ENCODE measurements at places on chromosomes 3 and 15.
A peak's percentile ranks its signal among the peaks of the same experiment; 100 is the strongest.

DNA sequence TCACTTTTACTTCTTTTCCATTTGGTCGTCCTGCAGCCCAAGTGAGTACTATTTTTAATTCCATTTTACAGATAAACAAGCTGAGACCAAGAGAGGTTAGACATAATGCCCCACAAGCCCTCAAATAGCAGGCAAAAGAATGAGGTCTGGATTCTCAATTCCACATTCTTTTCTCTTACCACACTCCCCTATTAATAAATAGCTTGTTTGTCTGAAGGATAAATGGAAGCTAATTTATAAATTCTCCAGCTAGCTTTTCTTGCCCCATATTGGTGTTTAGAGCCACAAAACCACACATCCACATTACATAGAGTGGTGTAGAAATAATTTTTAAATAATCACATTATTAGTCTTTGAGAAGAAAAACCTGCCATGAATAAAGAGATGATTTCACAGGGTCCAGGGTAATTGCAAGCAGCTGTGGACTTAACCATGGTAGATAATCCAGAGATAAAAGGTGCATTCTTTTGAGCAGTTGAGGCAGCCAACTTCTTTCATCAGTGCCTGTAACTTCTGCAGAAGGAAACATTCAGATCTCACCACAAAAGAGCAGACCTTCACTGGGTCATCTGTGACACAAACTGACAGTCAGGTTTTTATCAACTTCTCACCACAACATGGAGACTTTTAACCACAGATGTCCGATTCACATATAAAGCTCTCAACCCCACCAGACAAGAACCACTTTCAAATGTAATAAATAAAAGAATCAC, 313.4 kb upstream of the STT3B start:
- DNase-seq = no peak

- DNase-seq = no peak
These were observed 11.8 kb upstream of the P2RY1 start for GRCh38 chr3:152823173-152823572.

DNA sequence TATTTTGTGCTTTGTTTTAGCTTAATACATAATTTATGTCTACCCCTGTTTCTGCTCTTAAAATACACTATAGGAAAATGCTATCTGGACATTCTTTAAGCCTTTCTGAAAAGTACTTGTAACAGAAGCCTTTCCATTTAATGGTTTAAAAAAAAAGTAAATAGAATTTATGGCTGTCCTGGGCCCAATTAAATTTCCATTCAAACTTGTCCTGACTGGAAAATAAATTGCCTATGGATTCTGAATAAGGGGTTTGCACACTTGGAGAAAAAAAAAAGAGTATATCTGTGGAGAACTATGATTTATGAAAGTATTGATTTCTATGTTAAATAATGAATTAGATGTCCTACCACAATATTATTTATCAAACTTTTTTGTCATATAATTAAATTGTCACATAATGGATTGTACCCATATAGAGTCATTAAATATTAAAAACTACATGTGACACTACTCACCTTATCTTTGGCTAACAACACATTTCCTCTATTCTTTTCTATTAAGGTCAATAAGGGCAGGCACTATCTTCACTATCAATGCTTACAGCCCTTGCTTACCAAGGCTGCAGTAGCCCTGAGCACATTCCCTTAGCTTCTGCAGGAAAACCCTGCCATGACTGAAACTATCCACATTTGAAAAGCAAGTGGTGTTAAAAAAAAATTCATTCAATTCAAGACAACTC, 396.1 kb upstream of the ROBO2 start:
- DNase-seq = no peak

DNA sequence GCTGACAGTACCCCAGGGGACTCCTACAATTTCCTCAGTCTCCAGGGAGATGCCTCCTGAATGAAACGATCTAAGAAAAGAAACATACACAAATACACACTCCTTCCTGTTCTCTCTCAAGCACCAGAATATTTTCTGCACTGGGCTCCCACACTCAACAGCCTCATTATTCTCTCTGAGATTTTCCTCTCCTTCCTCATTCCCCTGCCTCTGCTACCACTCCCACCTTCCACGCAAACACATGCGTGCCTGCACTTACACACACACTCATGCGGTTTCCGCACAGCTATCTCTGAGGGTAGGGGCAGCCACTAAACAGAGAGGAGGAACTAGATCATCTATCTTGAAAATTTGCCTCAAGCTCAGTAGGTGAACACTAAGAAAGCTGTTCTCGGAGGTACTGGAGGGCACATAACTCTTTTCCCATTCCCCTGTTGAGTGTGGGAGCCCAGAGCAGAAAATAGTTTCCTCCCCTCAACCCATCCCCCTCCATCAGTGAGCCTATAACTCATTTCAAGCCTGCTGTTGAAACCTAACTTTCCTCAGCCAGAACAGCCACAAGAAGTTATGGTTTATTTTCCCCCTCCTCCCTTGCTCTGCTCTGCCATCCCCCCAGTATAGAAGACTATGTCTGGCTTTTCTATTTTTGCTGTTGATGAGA, 30.5 kb upstream of the TIPARP start:
- no peak for DNase-seq

GRCh38 chr3:71428841-71429596, 154.5 kb downstream of the FOXP1 start:
- DNase-seq = no peak

DNA sequence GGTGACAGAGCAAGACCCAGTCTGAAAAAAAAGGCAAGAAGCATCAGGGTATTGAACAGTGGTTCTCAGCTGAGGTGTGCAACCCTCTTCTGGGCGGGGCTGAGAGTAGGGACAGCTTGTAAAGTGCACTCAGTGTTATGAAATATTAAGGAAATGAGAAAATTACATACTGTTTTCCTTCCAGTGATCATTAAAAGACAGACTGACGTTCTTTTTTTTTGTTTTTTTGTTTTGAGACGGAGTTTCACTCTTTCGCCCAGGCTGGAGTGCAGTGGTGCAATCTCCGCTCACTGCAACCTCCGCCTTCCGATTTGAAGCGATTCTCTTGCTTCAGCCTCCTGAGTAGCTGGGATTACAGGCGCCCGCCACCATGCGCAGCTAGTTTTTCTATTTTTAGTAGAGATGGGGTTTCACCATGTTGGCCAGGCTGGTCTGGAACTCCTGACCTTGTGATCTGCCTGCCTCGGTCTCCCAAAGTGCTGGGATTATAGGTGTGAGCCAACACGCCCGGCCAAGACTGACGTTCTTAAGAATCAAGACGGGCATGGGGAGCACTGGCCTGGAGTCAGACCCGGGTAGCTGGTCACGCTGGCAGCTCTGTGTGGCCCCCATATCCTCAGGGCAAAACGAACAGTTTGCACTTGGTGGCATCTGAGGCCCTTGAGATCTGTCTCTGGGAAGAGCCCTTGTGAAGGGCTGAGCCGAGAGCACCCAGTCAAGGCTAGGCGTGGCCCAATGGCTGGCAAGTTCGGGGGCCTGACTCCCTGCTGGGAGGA, 11.4 kb downstream of the MAN2A2 start:
- DNase-seq = no peak

- no peak for DNase-seq
These were observed 5.7 kb downstream of the DUT start for GRCh38 chr15:48336940-48337339.

GRCh38 chr15:52563501-52564060, 5.2 kb downstream of the ARPP19 start:
- DNase-seq = no peak

GRCh38 chr15:50354838-50355618, at the start of gene GABPB1:
GABPB1 (minus strand) TSS chr15:50355198; CDS start chr15:50309798, 45,400 bp downstream.
- peak; percentile 84 for DNase-seq

- no peak for DNase-seq
These were observed 184.7 kb upstream of the POU1F1 start for GRCh38 chr3:87461036-87461435.

GRCh38 chr3:106635271-106635670, 742.0 kb upstream of the CCDC54 start:
- DNase-seq = no peak

- no peak for DNase-seq
These were observed 766.7 kb downstream of the GBE1 start for GRCh38 chr3:80994767-80995166.

DNA sequence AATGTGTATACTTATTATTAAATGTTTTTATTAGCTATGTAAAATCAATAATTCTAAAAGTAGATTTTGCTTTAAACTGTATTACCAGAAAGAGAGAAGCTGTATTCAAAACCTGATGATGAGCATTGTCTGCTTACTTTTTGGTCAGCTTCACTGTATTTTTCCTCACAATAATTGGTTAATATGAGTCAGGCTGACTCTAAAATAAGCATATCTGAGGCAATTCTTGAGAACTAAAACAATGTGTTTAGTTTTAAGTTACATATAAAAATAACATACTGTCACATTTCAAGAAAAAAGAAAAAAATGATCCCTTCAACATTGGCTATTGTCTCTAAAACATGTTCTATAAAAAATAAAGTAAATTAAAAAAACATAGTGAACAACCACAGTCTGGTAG, 66.1 kb downstream of the EPHA3 start:
- no peak for DNase-seq

DNA sequence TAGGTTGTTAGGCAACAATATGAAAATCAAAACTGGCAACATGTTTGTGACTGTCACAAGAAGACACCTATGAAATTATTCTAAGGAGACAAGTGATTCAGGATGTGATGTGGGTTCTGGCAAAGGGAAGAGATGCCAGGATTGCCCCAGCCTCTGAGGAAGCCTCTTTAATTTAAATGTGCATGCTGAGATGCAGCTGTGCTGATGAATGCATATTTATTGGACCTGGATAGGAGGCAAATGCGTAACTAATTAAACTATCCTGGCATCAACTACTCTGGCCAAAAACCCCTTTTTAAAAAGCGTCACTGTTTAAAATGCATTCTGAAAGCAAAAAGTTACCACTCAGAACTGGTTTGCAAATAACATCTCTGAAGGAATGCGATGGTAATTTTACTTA, 176.5 kb upstream of the DPH6 start:
- DNase-seq = no peak

DNA sequence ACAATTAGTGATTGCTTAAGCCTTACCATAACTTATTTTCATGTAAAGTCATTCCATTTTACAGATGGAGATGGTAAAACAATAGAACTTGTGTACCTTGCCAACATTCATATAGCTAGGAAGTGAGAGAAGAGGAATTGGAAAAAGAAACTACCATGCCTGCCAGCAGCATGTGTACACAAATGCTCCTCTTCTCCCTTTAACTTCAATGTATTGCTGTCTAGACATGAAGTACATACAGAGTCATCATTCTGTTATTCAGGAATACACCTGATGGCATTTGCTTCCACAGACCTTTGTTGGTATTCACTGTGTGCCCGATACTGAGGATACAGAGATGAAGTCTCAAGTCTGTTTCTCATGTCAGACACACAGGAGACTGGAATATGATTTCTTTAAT, 7.1 kb upstream of the TMEM207 start:
- DNase-seq = no peak

DNA sequence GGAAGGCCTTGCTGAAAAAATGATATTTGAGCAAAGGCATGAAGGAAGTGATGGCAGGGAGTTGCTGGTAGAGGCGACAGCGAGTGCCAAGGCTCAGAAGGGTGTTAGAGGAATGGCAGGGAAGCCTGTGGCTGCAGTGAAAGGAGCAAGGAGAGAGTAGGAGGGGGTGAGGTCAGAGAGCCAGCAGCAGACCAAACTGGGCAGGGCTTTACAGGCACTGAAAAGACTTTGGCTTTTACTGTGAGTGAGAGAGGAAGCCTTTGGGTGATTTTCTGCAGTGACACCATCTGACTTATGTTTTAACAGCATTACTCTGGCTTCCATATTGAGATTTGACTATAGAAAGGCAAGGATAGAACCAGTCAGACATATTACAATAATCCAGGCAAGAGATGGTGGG, 11.4 kb downstream of the TICRR start:
- DNase-seq = no peak

DNA sequence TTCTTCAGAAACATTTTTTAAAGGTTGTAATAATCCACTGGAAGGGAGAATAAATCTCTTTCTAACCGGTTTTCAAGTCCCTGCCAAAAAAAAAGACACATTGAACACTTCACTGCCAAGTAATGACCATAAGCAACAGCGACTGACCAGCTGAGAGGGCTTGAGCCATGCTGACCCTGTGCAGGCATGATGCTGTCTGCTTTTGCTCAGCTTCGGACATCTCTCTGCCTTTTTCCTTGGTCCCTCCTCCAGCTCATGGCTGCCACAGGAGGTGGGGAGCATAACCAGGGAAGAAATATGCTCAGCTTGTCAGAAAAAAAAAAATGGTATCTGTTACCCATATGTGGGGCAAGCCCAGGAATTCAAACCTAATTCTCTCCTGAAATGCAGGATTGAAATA, 1.5 kb downstream of the IGSF10 start:
- DNase-seq = no peak

GRCh38 chr3:13544951-13545651, 3.8 kb upstream of the FBLN2 start:
- no peak for DNase-seq

DNA sequence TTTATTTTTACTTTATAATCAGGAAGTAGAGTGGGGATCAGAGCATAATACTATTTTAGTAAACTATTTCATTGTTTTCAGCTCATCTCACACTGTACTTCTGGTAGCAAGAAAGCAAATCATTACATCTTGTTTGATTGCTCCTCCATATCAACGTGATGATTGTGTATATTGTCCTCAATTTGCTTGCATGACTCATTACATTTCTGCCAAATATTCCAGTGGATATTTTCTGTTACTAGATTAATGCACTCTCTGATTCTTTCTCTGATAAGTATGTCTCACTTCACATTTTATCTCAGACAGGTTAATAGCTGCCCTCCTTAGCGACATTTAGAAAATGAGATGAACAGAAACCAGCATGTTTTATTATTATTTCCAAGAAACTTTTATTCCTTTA, 1145.3 kb downstream of the OTOL1 start:
- no peak for DNase-seq

GRCh38 chr3:194058189-194058571, 77.8 kb upstream of the HES1 start:
- no peak for DNase-seq

DNA sequence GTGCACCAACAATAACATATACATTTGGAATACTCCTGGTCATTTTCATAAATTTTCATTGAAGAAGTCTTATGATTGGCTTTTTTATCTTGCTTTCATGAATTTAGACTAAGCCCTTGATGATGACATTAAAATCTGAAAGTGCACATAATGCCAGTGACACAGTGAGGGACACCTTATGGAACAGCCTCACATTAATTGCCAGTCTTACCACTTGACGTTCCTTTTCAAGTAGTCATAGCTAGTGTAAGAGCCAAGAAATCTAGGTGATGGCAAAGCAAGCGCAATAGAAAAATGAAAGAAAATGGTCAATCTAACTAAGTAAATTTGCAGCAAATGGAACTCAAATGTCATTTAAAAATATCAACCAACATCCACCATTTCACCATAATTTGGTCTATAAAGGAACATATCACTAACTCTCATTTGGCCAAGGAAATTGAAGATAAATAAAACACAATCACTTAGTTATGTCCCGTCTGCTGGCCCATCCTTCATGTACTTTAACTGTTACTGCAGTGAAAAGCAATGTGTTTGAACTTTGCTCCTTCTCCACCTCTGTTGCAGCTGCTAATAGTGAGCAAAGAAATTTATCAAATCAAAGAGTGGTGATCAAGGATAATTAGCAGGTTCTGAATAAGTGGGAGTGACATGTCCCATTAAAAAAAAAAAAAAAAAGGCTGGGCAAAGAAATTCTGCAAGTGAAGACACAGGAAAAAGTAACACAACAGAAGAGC, 110.0 kb downstream of the TJP1 start:
- no peak for DNase-seq
